ENCODE measurements at places on chromosomes 11 and 22. TPM values are rescaled to one million over a fixed set of nuclear protein-coding genes. Genes with fewer than 3 reads are reported as not detected.

DNA sequence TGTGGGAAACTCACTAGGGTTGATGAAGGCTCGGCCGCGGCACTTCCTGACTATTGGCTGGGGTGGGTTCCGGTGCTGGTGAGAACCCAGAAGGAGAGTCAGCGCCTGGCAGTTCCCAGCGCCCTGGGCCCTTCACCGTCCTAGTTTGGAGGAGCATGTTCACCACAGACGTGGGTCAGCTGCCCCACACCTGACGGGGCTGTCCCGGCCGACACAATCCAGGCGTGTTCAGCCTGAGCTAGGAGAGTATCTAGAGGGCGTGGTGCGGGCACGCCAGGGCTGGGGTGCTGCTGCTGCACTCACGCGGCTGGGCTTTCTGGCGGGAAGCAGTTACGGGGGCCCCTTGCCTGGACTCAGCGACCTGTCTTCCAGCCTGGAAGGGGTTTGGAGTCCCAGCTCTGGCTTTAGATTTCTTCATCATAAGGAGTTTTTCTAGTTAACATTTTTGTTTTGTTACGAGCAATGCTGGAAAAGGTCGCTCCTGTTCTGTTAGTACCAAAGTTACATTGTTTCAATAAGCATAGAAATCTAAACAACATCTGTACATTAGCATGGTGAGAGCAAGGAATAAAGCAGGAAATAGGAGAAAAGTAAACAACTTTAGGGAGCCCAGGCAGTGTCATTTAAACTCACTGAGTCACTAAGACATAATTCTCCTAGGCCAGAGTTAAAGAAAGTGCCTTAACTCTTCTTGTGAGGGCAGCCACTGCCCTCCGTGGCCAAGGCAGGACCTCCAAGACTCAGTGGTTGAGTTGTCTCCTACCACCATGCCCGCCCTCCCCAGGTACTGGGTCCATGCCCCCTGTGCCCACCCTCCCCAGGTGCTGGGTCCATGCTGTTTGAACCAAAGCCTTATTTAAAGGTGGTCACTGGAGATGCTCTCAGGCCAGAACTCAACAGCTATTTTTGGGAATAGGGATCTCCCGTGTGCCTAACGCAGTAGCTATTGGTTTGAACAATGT is 12.1 kb upstream of the ADORA2A start:
- H3K27ac ChIP-seq: no peak overlapping the region
- H3K36me3 ChIP-seq: peaks cover 15% of the 10 kb centered on the region
- no peaks in the 10 kb centered on the region for H3K4me1 ChIP-seq
- no peaks in the 10 kb centered on the region for H3K27me3 ChIP-seq
- no peak overlapping the region for H3K4me3 ChIP-seq
- DNase-seq: no peak

DNA sequence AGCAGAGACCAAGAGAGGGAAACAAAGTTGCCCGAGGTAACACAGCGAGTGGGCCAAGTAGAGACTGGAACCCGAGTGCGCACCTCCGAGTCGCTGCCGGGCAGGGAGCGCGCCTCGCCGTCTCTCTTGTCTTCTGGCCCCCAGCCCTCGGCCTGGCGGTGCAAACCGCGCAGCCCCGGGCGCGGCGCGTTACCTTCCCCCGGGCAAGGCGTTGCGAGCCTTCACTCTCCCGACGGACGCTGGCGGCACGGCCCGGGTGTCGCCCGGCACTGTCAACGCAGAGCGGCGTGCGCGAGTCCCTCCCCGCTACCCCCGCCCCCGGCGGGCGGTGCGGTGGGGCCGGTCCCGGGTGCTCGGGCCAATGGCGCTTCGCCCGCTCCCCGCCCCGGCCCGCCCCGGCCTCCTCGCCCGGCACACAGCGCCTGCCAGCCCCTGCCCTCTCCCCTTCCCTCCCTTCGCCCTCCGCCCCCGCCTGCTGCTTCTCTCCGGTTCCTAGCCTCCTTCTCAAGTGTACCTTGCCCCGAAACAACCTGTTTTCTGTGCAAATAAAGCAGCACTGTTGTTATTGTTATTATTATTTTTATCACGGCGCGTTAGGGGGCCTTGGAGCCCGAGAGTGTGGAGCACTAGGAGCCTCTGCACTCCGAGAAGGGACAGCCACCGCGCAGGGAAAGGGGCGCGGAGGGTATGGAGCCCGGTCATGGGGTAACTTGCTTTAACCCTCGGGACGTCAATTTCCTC is at the start of gene SYTL2:
TSS of gene SYTL2 (minus strand) at position 271 of the 741 bp plus-strand sequence. CDS start 53,416 bp downstream, outside the sequence.
- H3K27ac ChIP-seq: no peak within 1 kb of the TSS
- peak; percentile 35 for DNase-seq
- peaks cover 23% of the 10 kb centered on the region for H3K27me3 ChIP-seq
- H3K4me1 ChIP-seq: peaks cover 17% of the 10 kb centered on the region
- no peaks in the 10 kb centered on the region for H3K36me3 ChIP-seq
- H3K4me3 ChIP-seq: peak within 1 kb of the TSS; percentile 70

The PGA5 gene
- not detected for total RNA-seq

The CRYBA4 gene
- total RNA-seq: not detected

Data from mesothelial cell of epicardium (in vitro differentiated cells).